HuH-7.5 (cell line): ENCODE measurements at places on chromosomes 5 and 9.
A peak's percentile ranks its signal among the peaks of the same experiment; 100 is the strongest.

DNA sequence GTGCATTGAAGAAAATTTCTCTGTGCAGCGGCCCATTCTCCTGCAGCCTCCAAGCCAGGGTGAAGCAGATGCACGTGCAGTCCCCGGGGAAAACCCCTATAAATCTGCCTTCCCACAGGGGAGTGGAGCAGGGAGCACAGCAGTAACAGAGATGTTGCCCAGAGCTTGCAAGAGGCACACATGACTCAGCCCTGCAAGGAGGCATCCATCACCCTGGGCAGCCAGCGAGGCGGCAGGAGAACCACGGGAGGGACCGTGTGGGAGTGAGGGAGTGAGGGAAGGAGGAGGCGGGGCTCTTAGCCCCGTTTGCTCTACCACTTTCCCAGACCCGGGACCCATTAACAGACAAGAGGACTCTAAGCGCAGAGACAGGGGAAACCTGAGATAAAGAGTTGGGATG lies 96.2 kb upstream of the ARAP3 start:
- DNase-seq, result no peak

- no peak for DNase-seq
These were observed 86.8 kb upstream of the CDH6 start for GRCh38 chr5:31106691-31107090.

GRCh38 chr9:98958271-98958984 lies 14.7 kb downstream of the COL15A1 start:
- no peak for DNase-seq

DNA sequence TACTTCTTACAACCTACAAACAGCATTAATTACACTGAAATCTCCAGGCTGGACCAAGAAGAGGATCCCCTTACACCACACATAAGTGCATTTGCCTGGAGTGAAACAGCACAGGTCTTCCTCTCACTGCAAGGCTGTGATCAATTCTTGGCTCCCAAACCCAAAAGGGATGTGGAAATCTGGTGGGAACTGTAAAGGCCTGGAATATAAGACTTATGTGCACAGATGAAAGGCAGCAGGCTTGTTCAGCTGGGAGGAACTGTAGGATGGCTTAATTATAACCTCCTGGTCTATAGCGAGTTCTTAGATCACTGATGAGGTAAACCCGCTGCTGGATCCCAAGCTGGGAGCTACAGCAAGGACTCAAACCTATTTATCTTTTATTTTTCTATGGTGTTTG lies 182.9 kb upstream of the TNC start:
- DNase-seq, result no peak

DNA sequence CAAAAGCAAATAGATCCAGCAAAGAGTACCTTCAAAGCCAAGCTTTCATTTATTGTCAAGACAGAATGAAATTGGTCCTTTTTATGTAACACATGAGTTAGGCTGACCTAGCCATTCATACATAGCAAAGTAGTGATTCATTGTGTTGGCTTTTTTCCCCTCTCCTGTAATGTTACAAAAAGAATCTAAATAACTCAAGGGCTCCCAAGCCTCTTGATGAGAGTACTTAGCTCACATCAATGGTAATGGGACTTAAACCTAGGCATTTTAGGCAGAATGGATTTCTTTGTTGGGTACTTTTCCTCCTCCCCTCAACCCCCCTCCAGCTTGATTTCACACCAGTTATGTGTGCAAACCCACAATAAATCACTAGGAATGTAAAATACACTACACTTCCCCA lies 123.7 kb downstream of the EBF1 start:
- DNase-seq, result no peak

- DNase-seq, result no peak
These were observed 25.3 kb downstream of the AP3B1 start for GRCh38 chr5:78269088-78269703.

DNA sequence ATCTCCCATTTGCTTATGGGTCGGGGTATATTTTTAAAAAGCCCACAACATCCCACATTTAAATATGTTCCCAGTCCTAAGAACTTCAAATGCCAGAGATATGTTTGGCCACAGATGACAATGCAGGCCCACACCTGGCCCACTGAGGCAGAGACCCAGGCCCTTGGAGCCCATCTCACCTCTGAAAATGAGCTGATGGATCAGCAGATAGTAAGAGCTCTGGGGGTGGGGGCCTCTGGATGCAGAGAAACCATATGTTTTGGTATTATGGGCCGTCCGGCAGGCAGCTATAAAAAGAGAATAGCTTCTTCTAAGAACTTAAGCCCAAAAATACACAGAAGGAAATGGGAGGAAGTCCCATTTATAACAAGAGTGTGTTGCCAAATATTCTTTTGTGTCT lies 256.0 kb downstream of the GRIA1 start:
- no peak for DNase-seq

- DNase-seq, result no peak
These were observed 100.3 kb downstream of the PCSK1 start for GRCh38 chr5:96332535-96333366.

DNA sequence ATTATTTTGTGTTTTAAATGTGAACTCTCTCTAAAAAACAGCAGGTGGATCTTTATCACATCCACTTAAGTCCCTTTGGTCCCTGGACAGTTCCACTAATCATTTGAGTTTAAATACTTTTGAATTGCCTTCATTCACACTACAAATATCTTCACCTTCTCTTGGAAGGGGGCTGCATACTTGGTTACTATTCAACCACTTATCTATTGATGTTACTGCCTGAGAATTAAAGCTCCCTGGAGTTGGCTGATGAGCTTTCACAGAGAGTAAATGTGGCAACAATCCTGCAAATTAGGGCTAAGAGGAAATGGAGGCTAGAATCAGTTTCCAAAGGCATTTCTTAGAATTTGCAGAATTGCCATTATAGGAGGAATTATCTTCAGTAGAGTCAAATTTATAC lies 180.4 kb downstream of the ST8SIA4 start:
- DNase-seq, result no peak

DNA sequence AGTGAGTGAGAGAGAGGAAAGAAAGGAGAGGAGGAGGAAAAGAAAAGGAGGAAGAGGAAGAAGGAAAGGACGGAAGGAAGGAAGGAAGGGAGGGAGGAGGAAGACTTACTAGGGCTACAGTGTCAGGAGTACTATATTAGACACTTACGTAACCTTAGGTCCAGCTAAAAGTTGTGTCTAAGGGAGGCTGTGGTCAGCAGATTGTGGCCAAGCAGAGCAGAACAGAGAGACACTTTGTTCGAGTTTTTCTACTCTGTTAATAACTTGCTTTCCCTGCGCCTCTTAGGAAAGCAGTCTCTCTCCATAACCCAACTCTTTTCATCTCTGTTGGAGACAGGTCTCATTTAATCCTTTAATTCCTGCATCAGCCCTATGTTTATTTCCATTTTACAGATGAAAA lies 138.9 kb downstream of the KCNN2 start:
- no peak for DNase-seq

- no peak for DNase-seq
These were observed 146.6 kb downstream of the MAN2A1 start for GRCh38 chr5:109836280-109836679.

- DNase-seq, result no peak
These were observed 63.3 kb upstream of the DPYSL3 start for GRCh38 chr5:147573211-147573610.

- no peak for DNase-seq
These were observed 142.1 kb upstream of the ADAMTSL1 start for GRCh38 chr9:18331808-18332209.

DNA sequence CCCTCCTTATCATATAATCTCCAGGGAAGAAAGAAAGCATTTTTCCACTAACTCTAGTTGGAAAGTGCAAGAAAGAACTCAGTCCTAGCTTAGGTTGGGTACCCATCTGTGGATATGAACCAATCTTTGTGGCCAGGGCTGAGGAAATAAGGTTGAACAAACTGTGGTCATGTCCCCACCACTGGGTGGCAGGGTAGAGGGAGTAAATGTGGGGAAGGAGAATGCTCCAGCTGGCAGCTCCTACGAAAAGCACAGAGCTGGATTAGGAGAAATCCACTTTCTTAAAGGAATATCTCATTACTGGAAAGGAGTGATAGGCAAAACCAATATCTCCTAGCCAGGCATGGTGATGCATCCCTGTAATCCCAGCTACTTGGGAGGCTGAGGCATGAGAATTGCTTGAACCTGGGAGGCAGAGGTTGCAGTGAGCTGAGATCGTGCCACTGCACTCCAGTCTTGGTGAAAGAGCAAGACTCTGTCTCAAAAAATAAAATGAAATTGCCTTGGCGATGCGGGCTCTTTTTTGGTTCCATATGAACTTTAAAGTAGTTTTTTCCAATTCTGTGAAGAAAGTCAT lies 175.1 kb downstream of the CCDC192 start:
- peak; percentile 15 for DNase-seq

DNA sequence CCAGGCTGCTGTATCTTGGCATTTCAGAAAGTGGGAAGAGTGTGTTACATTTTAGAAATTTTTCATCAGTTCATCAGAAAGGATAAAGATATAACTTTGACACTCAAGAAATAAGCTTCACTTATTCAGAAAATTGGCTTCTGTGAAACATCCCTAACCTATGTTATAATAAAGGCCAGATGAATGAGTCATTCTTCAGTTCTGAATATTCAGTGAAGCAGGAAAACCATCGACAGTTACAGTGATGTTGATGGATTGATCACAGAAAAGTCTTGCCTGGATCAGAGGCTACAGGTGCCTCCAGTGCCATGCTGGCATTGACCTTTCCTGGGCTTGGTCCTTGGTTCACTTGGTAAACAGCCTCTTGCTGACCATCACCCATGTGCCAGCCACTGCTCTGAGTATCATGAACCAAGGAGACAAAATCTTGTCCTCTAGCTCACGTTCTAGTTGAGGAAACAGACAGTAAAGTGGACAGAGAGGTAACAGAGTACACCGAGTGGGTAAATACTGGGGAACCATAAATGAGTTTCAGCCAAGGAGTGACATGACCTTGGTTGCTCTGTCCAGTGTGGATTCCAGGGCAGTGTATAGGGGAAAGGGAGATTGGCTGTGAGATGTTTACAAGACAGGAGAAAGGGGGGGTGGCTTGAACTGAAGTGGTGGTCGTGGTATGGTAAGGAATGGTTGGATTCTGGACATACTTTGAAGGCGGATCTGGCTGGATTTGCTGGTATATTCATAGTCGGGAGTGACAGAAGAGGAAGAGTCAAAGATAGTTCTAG lies 98.6 kb downstream of the AMBP start:
- no peak for DNase-seq

GRCh38 chr5:149268928-149269557 lies 2.6 kb upstream of the AFAP1L1 start:
- peak; percentile 56 for DNase-seq

- no peak for DNase-seq
These were observed 52.3 kb upstream of the ICE1 start for GRCh38 chr5:5370059-5370774.

GRCh38 chr5:41809128-41809527 lies 61.1 kb downstream of the OXCT1 start:
- no peak for DNase-seq

GRCh38 chr9:108166519-108166918 lies 677.0 kb upstream of the KLF4 start:
- DNase-seq, result no peak

- DNase-seq, result peak; percentile 32
These were observed 24.5 kb upstream of the IDNK start for GRCh38 chr9:83598487-83598886.

DNA sequence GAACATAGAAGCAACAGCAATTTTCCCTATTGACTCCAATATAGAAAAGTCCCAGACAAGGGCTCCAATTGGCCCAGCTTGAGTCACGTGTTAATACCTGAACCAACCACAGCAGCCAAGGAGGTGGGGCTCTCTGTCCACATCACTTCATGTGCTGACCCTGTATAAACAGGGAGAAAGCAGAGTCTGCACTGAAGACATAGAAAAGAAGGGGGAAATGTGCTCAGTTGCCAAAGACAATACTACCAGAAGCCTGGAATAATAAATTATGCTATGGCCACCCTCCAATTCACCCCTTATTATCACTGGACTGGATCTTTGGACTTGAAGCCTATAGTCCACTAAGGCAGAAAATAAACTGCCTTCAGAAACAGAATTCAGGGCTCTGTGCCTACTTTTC lies 275.4 kb downstream of the EPB41L4A start:
- DNase-seq, result no peak

DNA sequence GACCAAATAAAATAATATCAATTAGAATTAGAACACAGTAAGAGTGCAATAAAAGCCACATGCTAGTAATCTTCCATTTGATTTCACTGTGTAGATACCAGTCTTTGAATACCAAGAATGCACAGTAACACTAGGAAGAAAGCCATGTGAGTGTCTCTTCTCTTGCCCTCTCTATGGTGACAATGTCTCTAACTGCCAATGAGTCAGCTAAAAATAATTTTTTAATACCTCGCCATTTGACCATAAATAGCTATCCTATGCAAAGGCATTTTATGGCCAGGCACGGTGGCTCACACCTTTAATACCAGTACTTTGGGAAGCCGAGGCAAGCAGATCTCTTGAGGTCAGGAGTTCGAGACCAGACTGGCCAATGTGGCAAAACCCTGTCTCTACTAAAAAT lies 30.6 kb downstream of the EDIL3 start:
- no peak for DNase-seq

- peak; percentile 73 for DNase-seq
These were observed 15.2 kb upstream of the OSMR start for GRCh38 chr5:38830521-38831051.

DNA sequence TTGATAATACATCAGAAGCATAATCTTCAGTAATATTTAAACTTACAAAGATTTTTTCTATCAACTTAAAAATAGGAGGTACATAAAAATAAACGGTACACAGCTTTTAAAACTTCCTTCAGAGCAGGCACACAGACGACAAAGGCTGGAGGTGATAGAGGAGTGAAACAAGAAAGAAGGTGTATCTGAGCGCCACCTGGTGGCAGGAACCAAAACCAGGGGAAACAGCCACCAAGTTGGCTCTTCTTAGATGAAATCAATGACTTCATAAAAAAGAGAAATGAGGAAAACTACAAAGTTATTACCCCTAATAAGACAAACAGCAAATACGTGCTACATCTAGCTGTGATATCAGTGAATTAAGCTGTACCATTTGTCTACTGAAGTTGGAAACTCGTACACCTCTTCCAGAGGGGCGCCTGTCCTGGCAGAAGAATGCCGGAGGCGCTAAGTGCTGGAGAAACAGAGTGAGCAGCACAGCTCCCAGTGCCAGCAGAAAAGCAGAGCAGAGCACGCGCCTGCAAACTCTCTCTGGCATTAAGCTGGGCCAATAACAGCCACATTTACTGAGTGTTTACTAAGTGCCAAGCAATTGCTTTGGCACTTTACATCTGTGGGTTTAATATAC lies 85.9 kb downstream of the SETX start:
- DNase-seq, result peak; percentile 52

- no peak for DNase-seq
These were observed 41.9 kb downstream of the VCAN start for GRCh38 chr5:83513491-83513890.

GRCh38 chr5:52603778-52604554 lies 183.8 kb upstream of the ITGA1 start:
- DNase-seq, result no peak
